Activated CD8-positive, alpha-beta memory T cell treated with anti-CD3 and anti-CD28 coated beads for 48 hours (primary cell): ENCODE measurements at places on chromosomes 1 and 21.

GRCh38 chr1:213606252-213606820, 381.4 kb upstream of the PROX1 start:
- no peak for DNase-seq

GRCh38 chr1:155970531-155971167, 7.7 kb downstream of the ARHGEF2 start:
- DNase-seq: no peak

DNA sequence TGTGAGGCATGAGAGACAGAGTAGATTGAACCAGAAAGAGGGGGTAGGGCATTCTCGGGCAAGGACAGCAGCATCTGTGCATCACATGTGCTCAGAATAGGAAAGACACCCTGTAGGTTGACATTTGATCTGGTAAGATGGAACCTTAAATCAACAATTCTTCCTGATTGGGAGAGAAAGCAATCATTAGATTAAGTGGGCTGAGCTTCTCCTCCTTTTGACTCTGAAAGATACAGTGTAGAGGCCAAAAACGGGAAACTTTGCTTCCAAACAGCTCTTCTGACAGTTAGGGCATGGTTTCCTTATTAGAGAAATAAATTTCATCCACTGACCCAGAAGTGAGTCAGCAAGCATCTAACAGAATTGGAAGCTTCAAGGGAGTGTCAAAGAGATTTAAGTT, 9.7 kb downstream of the KIF14 start:
- no peak for DNase-seq

DNA sequence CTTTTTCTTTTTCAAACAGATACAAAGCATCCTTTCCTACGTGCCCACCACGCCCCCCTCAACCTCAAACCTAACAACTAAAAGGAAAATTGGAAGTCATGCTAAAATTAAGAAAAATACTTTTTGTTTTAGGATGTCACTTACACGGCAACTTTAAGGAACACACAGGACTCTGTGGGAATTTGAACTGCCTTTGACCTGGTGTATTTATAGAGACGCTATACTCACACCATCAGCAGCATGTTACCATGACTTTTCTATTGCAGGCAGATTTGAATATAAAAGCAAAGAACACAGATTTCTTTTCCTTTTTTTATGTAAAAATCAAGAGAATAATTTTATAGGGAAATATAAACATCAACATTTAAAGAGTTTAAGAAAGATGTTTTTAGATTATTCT, 198.2 kb downstream of the SIPA1L2 start:
- DNase-seq: no peak

DNA sequence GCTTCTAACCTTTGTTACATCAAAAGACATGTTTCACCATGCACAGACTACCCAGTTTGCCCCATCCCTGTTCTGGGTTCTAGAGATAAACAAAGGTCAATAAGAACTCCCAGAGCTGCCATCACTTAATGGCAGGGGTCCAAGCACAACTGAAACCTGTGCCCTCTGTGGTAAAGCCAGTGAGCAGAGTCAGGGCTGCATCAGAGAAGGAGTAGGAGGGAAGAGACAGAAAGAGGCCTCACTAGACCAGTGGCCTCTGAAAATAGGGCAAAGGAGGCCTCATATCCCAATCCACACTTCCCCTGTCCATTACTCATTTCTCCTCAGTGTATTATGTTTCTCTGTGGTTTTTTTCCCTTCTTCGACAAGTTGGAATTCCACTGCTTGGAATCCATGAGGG, 10.2 kb downstream of the ATP1A2 start:
- DNase-seq: no peak

- no peak for DNase-seq
These were observed 1071.9 kb upstream of the TMPRSS15 start for GRCh38 chr21:19475525-19475924.

GRCh38 chr21:38472412-38473108, 25.7 kb downstream of the ERG start:
- no peak for DNase-seq

GRCh38 chr1:212256369-212256768, 28.8 kb upstream of the PPP2R5A start:
- DNase-seq: no peak
